ENCODE measurements at places on chromosomes 1 and 21.

DNA sequence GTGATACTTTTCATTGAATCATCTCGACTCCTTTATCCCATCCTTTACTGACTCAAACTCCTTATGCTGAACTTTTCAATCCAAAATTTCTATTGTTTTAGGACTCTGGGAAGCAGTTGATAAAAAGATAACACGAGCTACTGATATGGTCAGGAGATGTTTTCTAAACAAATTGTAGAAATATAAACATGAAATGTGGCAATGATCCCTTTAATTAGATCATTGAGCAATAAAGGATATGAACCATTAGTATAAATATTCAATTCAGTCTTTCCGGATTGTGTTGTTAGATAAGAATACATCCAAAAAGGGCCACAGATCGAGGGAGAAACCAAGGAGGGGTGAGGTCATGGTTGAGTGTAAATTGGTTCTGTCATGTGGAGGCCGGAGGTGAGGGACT, 88.4 kb downstream of the NID1 start:
- no peak for DNase-seq

DNA sequence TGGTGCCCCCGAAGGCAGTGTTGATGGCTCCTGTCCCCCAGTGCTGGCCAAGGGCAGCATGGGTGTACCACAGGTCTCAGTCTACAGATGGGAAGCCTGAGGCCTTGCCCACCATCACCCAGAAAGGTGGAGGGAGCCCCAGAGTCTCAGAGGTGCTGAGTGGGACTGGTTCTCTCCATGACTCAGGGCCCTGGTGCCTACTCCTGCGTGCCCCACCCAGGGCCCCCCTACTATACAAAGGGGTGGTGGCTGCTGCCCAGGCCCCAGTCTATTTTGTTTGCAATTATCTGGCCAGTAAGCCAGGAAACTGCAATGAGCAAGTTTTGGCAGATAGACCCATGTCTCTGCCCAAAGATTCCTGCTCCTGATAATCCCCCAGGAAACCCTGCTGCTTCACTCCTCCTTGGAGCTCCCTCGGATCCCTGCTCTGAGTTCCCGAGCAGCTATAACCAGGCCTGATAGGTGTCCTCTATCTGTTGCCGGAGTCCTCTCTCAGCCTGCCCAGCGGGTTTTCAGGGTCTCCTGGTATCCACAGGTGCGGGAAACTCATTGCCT, 41.7 kb downstream of the EDN2 start:
- DNase-seq: no peak

DNA sequence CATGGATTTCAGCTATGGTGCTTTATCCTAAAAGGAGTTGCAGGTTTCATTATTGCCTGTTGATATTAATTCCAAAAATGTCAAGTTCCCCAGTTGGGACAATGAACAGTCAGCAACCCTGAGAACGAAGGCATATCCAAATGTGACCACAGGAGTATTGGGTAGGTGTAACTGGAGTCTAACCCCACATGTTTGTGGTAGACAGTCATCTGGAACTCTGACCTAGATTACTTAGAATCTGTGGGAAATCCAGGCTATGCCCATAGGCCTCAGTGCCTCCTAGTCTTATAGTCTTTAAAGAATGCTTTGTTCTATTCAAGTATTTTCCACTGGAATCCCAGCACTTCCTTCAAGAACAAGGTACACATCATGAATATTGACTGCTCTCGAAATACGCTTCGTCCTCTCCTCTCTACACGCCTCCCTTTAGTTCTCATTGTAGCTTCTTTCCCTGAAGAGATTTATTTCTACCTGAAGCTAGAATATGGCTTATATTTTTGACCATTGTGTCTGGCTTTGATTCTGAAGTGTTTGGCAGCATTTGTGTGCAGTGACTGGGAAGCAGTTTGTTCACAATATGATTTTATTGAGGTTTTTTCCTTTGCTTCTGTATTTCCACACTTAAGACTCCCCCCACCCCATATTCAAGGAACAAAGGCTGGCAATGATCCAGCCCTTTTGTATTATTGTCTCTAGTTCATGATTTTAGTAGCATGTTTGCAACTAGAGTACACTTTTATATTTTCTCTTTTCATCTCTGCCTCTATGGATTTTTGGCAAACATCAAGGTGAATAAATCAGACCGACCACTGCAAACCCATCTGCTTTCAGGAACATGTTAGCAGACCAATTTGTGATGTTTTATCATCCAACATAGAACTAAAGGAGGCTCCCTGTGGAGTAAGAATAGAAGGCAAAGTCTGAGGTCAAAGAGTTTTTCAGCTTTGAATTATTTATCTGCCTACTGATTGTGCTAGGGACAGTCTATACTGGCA, 178.6 kb downstream of the GPR52 start:
- no peak for DNase-seq

- DNase-seq: peak; percentile 73
These were observed at the start of gene KCNH1 for GRCh38 chr1:211133836-211134669. Gene KCNH1 (minus strand): TSS chr1:211134148. CDS start chr1:211133945, 203 bp downstream.

GRCh38 chr21:34878501-34878900, 170.6 kb downstream of the RUNX1 start:
- no peak for DNase-seq

All from lung microvascular endothelial cell (primary cell).